ENCODE measurements at places on chromosomes 11 and 22.

GRCh38 chr11:112770487-112770886 is 190.7 kb upstream of the NCAM1 start:
- no peak for DNase-seq

GRCh38 chr11:90919332-90919731 is 696.5 kb upstream of the CHORDC1 start:
- no peak for DNase-seq

DNA sequence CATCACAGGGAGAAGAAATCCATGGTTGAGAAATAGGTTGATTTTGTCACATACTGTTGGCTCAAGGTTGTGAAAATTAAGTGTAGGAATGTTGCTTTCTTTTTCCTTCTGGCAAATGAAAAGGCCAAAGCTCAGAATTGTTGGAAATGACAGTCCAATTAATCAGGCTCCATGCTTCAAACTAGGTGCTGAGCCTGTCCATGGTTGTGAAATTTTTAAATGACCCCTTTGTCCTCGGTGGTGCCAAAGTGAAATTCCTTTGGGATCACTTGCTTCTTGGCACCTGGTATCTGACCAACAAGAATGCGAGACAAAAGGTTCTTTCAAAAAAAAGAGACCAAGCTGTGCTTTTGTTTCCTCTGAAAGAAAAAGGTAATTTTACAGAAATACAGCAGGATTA is 451.9 kb downstream of the ETS1 start:
- no peak for DNase-seq

- DNase-seq: no peak
Observed at GRCh38 chr22:32042924-32043323, at the start of gene SLC5A1. Gene SLC5A1, plus strand, starts transcription at chr22:32043261. Its CDS starts 21 bp downstream, at chr22:32043282.

GRCh38 chr11:104467404-104467803 is 303.5 kb upstream of the PDGFD start:
- DNase-seq: no peak

DNA sequence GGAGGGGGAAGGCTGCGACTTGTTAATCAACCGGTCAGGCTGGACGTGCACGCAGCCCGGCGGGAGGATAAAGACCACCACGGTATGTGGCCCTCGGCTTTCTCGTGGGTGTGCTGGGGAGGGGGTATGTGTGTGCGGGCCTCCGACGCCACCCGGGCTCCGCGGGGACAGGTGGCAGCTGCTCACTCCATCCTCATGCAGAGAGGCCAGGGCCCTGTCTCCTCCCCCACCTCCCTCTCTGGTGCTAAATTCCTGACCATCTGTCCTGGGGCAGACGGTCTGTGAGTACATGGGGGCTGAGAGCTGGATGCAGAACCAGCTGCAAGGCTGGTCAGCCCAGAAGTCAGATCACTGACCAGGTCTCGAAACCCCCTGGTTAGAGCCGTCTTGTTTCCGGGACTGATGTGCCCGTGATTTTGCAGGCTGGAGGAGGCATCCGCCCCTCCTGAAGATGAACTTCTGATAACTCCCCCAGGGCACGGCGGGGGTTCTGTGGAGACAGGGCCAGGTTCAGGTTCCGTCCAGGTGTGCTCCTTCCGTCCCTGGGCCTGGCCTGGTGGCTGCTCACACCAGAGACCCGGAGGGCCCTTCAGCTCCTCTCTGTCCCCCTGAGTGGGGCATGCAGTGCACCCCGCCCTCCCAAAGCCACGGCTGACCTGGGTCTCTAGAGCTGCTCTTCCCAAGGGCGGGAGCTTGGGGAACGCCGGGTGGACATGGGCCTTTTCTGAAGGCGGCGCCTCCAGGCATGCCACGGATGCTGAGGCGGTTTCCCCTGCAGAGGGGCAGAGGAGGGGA is 1119.7 kb downstream of the BRD1 start:
- DNase-seq: no peak

DNA sequence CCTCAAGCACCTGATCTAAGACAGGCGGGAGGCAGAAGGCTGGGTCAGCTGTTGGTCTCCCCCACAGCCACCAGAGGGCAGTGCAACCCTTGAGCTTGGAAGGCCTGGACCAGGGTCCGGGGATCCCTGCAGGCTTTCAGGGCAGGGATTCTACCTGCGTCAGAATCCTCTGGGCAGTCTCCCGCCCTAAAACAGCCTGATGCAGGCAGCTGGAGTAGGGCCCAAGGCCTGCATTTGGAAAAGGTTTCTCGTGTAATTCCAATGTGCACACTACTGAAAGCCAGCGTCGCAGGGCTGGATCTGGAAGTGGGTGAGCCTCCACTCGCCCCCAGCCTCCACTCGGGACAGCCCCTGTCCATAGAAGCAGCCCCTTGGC is 31.8 kb downstream of the BID start:
- DNase-seq: peak; percentile 34

DNA sequence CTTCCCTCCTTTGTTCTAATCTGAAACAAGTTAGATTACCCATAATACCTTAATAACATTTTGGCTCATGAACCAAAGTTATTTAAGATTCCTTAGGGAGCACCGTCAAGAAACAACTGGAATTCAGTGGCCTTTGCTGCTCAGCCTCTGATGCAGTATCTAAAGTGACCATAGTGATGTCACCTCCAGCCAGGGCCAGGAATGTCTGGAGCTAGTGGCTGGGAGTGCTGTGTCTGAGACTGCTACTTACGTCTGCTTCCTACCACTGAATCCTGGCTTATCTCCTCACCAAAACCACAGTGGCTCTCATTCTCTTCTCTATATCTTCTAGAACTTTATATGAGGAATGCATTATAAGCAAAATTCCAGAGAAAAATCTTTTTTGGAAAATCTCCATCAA is 658.0 kb downstream of the DLG2 start:
- DNase-seq: no peak

DNA sequence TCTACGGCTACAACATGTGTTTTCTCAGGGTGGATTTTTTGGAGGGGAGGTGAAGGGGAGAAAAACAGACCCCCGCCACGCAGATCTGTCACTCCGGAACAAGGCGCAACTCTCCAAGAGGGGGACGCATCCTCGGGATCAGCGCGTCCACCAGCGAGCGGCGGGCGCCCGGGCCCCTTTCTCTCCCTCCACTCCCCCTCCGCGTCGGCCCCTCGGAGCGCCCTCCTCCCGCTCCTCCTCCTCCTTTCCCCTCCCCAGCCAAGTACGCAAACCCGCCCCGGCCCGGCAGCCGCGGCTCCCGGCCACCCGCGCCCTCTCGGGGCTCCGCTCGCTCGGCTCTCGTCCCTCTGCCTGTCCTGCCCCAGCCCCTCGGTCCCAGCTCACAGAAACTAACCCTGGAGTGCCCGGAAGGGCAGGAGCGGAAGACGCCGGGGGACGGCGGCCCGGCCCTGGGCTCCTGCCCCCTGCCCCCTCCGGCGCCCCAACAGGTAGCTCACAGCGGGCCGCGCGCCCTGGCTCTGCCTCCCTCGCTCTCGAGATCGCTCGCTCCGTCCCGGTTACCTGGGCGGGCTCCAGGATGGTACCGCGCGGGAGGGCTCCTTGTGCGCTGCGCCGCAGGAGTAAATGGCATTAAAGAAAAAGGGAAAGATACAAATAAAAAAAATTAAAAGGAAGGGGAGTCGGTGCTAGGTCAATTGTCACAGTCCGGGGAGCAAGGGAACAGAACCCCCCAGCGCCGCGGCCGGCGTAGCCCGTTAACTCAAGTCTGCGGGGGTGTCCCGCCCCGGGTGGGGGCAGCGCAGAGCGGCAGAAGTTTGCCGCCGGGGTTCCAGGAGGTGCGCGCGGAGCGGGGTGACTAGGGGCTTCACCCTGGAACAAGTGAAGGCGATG is 131.4 kb upstream of the C11orf58 start:
- no peak for DNase-seq

DNA sequence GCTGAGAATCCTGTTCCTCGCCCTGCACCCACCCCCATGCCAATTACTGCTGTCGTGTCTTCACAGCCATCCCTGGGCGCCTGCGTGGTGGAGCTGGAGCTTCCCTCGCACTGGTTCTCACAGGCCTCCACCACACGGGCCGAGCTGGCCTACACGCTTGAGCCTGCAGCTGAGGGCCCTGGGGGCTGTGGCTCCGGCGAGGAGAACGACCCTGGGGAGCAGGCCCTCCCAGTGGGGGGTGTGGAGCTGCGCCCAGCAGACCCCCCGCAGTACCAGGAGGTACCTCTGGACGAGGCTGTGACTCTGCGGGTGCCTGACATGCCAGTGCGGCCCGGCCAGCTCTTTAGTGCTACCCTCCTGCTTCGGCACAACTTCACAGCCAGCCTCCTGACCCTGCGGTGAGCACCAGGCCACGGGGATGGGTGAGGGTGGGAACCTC is 4.3 kb downstream of the TMEM132A start:
- no peak for DNase-seq

DNA sequence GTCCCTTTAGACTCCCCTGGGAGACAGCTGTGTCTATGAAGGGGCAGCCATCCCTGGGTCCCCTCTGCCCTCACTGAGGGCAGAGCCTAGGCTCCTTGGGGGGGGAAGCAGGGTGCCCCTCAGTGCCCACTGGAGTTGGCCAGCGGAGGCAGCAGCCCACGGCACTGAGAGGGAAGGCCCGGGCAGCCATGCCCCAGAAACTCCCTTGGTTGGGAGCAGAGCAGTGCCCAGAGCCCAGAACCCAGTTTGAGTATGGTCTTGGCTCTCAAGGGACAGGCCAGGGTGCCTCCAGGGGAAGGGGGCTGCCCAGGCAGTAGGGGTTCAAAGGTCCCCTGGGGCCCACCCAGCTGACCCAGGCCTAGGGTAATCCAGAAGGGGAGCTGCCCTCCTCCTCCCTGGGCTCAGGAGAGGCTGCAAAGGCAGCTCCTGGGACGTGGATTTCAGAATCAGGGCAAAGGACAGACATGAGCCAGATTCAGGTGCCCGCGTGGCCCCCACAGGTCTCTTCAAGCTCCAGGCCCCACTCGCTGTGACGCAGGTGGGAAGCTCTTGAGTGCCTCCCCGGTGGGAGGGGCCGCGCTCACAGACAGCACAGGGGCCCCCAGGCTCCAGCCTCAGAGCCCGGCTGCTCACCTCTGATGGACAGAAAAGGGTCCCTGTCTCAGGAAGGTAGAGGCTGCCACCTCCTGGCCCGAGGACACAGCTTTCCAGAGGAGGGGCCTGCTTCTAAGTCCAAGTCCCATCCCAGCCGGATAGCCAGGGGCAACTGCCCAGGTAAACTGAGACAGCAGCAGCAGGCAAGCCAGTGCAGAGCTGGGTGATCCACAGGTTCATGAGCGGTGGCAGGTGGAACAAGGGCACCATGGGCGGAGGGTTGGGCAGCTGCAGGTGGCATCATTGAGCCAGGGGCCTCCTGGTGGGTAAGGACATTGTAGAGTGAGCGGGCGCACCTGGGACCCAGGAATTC is 2.6 kb downstream of the C11orf21 start:
- DNase-seq: no peak

GRCh38 chr11:72589802-72590761 is 84.1 kb downstream of the PDE2A start:
- no peak for DNase-seq

GRCh38 chr11:60389279-60389910 is 6.9 kb upstream of the MS4A14 start:
- DNase-seq: no peak

- no peak for DNase-seq
Observed at GRCh38 chr11:87421422-87421821, 383.7 kb downstream of the TMEM135 start.

DNA sequence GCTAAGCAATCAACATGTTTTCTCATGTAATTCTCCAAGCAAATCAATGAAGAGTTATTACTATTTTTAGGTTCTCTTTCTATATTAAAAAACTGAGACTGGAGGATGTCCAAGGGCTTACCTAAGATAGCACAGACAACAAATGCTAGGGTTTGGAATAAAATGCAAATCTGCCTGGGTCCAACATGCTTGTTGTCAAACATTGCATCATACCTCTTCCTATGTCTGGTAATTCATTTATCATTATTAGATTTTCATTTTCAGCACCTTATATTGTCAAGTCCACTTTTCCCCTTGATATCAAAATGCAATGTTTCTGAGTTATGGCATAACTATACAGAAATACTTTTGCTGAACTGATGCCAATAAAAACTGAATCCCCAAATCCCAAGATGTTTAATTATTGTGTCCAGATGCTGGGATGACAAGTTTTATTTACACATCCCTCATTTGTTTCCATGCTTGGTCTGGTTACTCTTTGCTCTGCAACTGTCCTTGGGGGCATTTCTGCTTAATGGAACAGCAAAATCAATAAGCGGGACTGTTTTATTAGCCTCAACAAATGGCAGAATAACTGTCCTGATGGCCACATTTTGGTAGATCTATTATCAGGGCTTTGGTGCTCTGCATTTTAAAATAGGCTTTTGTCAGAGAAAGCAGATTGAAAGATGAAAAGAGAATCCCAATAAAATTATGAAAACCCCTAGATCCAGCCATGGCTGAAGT is 86.0 kb downstream of the C11orf87 start:
- DNase-seq: no peak

GRCh38 chr11:77127920-77128691 is at the start of gene MYO7A:
Gene MYO7A, plus strand, starts transcription at chr11:77128246. Its CDS starts 2,389 bp downstream, at chr11:77130635.
- DNase-seq: peak; percentile 42

- DNase-seq: no peak
Observed at GRCh38 chr11:61447601-61448551, 18.0 kb downstream of the SDHAF2 start.

DNA sequence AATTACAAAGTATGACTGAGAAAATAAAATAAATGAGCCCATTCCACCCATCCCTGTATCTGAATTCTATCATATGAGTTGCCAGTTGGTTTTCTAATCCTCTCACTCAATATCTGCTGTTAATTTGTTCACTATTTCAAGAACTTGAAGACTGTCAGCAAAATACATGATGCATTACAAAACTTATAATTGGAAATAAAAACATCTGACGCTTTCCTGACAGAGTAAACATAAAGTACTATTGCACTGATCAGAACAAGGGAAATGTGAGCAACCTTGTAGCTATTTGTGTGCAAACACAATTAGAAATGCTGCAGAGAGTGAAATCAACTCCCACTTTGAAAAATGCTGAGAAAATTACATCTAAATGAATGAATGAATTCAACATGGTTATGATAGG is 97.1 kb downstream of the MPPED2 start:
- no peak for DNase-seq
